ENCODE measurements at places on chromosomes 2 and 18. TPM values are rescaled to one million over a fixed set of nuclear protein-coding genes. Genes with fewer than 3 reads are reported as not detected.

HEATR5B gene
- 15.6 TPM for total RNA-seq

CPS1 gene
- total RNA-seq: 8.0 TPM

GRCh38 chr18:32891797-32892196 is 119.0 kb upstream of the KLHL14 start:
- H3K36me3 ChIP-seq: no peaks in the 10 kb centered on the region
- no peaks in the 10 kb centered on the region for H3K27me3 ChIP-seq
- no peak for DNase-seq
- no peak overlapping the region for H3K4me3 ChIP-seq

AQP12B gene
- total RNA-seq: not detected

DNA sequence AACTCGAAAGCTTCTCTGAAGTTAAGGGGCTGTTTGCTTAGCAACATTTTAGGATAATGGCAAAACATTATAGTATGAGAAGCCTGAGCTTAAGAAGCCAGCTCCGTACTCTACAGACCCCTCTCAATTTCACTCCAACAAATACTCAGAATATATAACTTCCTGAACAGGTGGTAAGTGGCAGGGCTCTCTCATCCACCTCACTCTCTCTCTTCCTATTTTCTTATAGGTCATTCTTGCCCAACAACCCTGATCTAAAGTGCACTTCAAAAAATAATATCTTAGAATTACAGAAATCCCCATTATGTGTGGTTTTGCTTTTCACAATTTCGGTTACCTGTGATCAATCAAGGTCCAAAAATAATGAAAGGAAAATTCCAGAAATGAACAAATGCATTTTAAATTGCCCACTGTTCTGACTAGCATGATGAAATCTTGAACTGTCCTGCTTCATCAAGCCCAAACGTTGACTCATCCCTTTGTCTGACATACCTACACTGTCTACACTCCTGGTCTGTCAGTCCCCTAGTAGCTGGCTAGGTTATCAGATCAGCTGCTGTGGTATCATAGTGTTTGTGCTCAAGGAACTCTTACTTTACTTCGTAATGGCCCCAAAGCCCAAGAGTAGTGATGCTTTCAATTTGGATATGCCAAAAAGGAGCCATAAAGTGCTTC is 122.8 kb upstream of the COL5A2 start:
- peaks cover 14% of the 10 kb centered on the region for H3K4me1 ChIP-seq
- H3K4me3 ChIP-seq: no peak overlapping the region
- no peak overlapping the region for H3K27ac ChIP-seq
- no peaks in the 10 kb centered on the region for H3K36me3 ChIP-seq
- peak; percentile 40 for DNase-seq
